Lung microvascular endothelial cell (primary cell): ENCODE measurements at places on chromosomes 7 and 10. TPM values are rescaled to one million over a fixed set of nuclear protein-coding genes. Genes with fewer than 3 reads are reported as not detected.

- no peak for DNase-seq
Observed at GRCh38 chr10:65123120-65123519, 1601.9 kb downstream of the REEP3 start.

GRCh38 chr7:88344956-88345832 is 38.5 kb upstream of the STEAP4 start:
- peak; percentile 17 for DNase-seq

GRCh38 chr10:122072491-122072890 is 83.5 kb downstream of the TACC2 start:
- DNase-seq: no peak

DNA sequence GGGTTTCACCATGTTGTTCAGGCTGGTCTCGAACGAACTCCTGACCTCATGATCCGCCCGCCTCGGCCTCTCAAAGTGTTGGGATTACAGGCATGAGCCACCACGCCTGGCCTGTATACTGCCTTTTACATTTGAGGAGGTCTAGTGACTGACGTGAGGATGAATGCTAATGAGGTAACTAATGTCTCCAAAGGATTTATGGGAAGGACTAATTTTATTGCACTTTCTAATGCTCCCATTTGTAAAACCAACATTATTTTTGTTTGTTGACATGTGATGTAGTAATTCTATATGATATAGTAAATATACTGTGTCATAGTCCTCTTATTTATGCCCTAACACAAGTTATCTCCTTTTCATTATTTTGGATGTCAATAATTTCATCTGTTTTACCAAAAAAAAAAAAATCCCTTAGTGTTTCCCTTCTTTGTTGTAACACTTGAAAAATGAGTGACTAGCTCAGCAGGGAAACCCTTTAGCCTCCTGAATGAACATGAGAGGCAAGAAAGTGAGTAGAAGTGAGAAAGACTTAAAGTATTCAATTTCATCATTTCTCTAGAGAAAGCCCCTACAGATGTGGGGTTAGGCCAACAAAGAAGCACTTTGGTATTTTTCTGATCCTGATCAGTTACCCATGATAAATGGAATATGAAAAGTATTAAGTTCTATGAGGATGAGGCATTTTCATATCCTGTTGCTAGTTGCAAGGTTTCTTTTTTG is 596.9 kb upstream of the PCDH15 start:
- no peak for DNase-seq

CLCN1 gene
- total RNA-seq: not detected in 2 replicates

RPEL1 gene
- under 0.01 and 0.20 TPM in 2 replicates for total RNA-seq

DNA sequence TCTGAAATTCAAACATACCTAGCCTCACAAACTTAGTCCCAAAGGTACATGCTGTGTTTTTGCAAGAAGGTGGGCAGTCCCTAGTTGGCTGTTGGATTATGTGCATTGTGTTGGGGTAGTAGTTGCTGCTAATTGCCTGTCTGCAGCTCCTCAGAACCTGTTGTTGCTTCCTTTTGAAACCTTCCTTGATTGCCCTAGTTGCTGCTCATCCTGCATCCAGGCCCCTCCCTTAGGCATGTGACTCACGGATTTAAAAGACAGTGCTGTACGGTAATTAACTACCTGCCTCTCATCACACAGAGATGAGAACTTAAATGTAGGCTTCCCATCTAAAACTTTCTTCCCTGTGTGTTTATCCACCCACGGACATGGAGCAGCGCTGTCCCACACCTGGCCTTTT is 67.7 kb downstream of the BMPR1A start:
- DNase-seq: no peak

DNA sequence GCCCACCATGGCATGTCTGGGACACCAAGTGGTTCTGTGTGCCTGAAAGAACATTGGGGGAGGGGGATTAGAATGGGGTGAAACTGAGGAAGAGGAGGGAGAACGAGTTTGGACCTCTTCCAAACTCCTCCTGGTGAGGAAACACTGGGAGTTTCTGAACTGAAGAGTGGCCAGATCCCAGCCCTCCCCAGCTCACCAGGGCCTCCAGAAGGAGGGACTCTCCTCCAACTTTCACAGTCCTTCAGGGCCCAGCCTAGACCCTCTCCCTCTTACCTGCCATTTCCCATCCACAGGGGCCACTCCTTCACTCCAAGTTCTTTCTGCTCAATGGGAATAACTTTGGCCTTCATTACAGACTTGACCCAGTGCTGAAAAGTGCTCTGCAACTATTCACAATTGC is 132.0 kb upstream of the FOXK1 start:
- no peak for DNase-seq

DNA sequence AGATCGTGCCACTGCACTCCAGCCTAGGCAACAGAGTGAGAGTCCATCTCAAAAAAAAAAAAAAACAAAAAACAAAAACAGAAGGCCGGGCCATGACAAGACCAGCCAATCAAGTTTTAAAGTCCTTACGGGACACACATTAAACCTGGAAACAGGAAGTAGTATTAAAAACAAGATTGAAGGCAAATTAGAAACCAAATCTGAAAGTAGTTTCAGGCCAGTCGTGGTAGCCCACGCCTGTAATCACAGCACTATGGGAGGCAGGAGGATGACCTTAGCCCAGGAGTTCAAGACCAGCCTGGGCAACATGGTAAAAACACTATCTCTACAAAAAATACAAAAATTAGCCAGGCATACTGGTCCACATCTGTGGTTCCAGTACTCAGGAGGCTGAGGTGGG is 18.1 kb downstream of the PSAP start:
- DNase-seq: no peak

DNA sequence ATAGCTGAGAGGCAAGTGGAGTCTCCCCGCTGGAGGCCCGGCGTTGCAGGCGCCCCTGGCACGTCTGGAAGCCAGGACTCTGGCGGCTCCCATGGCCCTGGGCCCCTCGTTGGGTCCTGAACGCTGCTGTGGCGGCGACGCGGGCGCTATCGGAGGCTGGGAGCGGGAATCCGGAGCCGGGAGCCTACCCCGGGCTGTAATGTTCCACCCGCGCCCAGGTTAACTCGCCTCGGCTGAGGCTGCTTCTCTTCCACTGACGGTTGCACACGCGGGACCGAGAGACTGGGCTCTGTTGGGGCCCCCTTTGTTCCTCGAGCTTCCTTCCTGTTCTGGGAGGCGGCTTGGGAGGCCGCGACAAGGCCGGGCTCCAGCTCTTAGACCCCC is 1.3 kb upstream of the HOXA5 start:
- DNase-seq: no peak

GIGYF1 gene
- 8.1 and 14.9 TPM in 2 replicates for total RNA-seq
